ENCODE measurements at places on chromosomes 1 and 21.

DNA sequence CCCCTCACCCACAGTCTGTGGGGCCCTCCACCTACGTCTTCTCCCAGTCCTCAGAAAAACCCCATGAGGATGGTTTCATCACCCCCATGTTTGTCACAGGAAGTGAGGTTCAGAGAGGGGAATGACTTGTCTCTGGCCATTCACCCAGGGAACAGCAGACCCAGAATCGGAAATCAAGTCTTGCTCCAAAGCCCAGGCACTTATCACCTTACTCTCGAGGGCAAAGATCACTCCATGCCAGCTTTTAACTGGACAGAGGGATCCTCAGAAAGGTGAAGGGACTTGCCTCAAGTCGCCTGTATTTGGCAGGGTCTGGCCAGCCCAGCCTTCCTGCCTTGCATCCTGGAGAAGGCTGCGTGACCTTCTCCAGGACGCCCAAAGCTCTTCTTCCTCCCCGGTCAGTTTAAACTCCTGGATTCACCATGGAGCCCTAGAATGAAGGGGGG is 57.9 kb upstream of the SSBP3 start:
- no peak for DNase-seq

DNA sequence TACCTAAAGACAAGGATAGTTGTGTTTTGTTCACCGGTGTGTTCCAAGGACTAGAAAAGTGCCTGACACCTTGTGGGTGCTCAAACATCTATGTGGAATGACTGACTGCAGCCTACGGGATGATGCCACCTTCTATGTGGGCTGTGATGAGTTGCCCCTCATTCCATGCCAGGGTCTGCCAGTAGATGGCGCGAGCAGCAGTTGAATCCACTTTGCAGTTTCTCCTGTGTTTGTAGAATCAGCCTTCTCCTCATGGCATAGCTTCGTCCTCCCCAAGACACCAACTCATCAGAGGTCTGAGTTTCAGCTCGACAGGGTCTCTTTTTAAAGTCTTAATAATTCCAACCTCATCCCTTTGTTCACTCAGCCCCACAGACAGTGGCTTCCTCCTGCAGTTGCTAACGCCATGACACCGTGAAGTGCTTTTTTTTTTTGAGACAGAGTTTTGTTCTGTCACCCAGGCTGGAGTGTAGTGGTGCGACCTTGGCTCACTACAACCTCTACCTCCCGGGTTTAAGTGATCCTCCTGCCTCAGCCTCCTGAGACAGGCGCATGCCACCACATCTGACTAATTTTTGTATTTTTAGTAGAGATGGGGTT is 133.7 kb downstream of the CAPN8 start:
- no peak for DNase-seq

DNA sequence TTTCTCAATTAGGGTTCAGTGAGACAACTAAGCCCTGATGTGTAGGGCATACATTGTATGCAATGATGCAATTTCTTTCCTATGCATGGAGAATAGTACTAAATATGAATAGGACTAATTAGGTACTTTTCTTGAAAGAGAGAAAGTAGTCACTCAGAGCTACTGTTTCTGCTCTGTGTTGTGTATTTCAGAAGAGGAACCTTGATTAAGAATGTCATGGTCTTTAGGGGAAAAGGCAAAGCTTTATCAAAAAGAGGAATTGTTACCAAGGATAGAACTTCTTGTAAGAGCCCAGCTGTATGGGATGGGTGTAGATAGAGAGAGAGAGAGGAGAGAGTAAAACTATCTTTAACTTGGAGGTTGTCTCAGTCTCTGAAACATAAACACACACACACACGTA is 49.1 kb downstream of the HLX start:
- DNase-seq = no peak

DNA sequence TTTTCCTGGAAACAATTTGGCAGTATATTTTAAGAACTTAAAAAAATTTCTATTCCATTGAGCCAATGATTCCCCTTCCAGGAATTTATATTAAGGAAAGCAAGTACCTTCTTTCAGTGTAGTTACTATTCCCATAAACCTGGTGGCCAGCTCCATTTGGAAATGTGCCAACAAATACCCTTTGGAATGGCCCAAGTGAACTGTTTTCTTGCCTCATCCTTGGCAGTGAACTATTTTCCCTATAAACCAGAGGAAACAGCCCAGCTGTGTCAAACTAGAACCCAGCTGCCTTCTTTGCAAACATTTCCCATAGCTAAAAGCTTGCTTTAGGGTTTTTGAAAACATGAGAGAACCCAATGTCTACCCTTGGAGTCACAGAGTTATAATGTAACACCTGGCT is 496.9 kb downstream of the NEGR1 start:
- no peak for DNase-seq

DNA sequence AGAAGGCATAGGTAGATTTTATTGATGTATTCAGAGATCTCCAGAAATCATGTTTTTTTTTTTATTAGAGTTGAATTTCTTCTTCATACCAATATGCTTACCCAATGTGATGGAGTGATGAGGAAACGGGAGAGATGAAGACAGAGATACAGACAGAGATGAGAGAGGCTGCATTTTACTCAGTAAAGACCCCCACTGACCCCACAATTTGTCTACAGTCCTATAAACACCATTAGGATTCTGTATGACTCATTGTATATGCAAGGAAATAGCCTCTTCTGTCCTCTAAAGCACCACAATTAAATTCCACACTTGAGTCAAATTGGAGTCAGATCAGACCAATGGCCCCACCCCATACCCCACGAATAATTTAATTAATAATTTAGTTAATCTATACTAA is 44.0 kb downstream of the RUNX1 start:
- DNase-seq = no peak

DNA sequence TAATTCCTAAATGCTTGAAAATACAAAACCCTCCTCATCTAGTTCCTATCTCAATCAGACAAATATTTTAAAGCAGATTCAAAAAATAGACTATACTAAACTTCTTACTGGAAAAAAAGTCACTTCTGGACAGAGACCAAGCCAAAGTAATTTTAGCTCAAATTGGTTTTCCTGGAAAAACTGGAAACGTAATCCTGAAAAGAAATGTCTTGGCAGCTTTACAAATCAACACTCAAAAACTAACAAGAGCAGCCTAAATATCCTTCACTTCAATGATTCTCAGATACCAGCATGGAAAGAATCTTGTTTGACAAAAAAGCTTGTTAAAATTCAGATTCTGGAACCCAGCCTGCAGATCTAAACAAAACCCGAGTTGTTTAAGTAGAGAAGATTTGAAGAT is 9.1 kb upstream of the GPR88 start:
- DNase-seq = no peak

- DNase-seq = no peak
Observed at GRCh38 chr1:72498371-72498770, 216.0 kb upstream of the NEGR1 start.

DNA sequence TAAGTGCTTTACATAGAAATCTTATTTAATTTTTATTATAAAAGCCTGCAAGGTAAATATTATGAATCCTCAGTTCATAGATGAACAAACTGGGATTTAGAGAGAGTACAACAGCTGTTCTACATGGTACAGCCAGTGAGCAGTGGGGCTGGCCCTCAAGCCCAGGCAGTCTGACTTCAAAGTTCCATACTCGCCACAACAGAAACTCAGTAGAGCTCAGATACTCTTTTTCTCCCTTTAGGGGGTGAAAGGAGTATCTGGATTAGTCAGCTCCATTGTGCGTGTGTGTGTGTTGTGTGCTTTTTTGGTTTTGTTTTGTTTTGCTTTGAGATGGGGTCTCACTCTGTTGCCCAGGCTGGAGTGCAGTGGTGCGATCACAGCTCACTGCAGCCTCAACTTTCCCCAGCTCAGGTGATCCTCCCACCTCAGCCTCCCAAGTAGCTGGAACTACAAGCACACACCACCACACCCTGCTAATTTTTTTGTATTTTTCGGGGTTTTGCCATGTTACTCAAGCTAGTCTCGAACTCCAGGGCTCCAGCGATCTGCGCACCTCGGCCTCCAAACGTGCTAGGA is 378.5 kb downstream of the SMYD3 start:
- no peak for DNase-seq

DNA sequence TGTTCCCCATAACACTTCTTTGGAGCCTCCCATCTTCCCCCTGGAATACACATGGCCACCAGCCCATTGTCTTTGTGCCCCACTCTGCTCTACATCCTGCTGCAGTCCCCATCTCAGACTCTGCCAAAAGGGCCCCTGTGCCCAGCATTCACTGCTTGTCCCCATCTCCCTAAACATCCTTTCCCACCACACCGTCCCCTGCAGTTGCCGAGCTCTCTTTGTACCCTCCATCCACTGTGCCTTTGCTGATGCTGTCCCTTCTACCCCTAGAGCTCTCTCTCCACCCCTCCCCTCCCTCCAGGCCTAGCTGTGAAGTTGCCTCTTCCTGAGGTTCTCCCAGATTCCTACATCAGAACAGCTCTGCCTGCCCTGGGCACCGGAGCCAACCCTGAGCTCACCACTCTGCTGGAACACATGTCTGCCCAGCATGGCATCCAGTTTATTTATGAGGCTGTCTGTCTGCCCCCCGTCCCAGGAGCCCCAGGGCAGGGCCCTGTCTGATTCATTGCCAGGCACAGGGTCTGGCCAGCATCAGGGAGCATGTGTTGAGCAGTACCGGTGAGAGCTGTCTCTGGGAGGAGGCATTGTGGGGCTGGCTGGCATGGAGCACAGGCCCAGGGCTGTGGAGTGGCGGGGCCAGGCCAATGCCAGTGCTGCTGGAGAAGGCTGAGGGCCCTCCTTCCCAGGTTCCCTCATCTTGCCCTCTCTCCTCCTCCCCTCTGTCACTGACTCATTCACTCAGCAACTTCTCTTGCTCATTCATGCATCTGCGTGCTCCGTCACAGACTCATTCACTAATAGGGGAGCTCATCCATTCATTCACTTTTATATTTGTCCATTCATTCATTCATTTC is 28.8 kb downstream of the EDN2 start:
- no peak for DNase-seq

GRCh38 chr1:20601129-20601825 is 12.4 kb downstream of the CDA start:
- no peak for DNase-seq

GRCh38 chr21:41119901-41120300 is 48.1 kb upstream of the BACE2 start:
- DNase-seq = no peak

DNA sequence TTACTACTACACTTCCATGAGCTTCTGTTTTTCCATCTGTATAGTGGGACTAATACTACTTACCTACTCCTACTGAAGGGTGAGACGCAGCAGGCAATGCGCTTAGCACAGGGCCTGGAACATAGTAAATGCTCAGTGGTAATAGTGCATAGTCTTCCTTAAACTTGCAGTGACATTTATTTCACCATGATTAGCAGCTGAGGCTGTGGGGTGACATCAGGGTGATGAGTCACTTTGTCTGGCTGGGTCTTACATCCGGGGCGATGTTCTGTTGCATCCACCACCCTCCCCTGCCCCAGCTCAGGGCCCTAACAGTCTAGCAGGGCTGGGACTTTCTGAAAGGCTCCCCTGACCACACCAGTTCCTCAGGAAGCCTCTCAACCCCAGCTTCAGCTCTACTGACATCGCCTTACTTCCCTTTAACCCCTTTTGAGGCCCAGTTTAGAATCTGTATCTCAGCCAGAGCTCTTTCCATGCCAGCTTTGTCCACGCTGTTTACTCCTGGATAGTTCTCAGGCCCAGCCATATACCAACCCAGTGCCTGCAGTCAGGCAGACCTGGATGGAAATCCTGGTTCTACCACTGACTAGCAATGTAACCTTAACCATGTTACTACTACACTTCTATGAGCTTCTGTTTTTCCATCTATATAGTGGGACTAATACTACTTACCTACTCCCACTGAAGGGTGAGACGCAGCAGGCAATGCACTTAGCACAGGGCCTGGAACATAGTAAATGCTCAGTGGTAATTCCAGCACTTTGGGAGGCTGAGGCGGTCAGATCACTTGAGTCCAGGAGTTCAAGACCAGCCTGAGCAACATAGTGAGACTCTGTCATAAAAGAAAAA is 66.3 kb downstream of the CD58 start:
- DNase-seq = peak; percentile 77

GRCh38 chr1:118925651-118926050 is 62.5 kb downstream of the TBX15 start:
- DNase-seq = no peak

GRCh38 chr1:169367096-169367685 is 406 bp downstream of the NME7 start:
- DNase-seq = no peak

GRCh38 chr1:89698624-89699023 is 65.7 kb downstream of the LRRC8C start:
- DNase-seq = no peak

DNA sequence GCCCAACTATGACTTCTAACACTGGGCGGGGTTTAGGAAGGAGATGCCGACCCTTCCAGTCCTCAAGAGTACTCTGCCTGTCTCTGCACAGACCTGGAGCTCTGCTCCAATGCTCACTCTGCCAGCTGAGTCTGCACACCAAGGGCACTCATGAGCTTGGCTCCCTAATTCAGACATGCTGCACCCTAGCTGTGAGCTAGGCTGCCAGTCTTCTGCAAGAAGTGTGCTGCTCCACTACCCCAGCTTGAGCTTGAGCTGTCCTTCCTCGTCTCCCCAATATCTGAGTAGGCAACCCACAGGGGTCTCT is 13.2 kb downstream of the TP53BP2 start:
- no peak for DNase-seq

- no peak for DNase-seq
Observed at GRCh38 chr1:47711848-47712492, 274.1 kb downstream of the FOXD2 start.

GRCh38 chr21:32521736-32522355 is 63.5 kb downstream of the TCP10L start:
- no peak for DNase-seq

GRCh38 chr1:214546886-214547641 is 4.3 kb downstream of the PTPN14 start:
- no peak for DNase-seq

DNA sequence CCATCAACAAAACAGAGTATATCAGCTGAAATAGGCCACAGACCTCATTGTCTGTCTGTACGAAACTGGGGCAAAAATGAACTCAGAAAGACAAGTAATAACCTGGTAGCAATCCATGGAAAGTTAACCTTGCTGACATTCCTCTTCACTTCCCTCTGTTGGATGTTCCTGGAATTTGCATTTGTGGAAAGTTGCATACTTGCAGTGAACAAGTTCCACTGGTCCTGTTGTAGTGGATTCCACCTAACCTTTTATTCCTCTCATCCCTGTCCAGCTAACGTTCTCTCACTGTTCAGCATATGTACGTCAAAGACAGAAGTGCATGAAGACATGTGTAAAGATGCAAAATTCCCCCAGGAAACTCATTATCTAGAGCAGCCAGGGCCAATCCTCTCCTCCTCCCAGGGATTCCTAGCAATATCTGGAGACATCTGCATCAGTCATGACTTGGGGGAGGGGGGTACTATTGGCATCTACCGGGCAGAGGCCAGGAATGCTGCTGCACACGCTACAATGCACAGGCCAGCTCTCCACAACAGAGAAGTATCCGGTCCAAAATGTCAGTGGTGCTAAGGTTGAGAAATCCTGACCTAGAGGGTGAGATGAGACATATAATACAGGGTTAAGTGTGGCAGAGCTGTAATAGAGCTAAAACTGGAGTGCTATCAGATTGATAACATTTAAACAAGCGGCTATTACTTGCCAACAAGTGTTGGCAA is 8.2 kb downstream of the LPAR3 start:
- no peak for DNase-seq

- DNase-seq = no peak
Observed at GRCh38 chr1:243341074-243341473, 85.2 kb downstream of the SDCCAG8 start.

- DNase-seq = no peak
Observed at GRCh38 chr21:36456729-36457414, 23.1 kb downstream of the CLDN14 start.
